ENCODE measurements at places on chromosomes 5 and 9. TPM values are rescaled to one million over a fixed set of nuclear protein-coding genes. Genes with fewer than 3 reads are reported as not detected.

The BARHL1 gene
- not detected for total RNA-seq

The OR5C1 gene
- total RNA-seq: not detected

The RANBP3L gene
- total RNA-seq: 13.7 TPM

The KLHL3 gene
- total RNA-seq: 4.6 TPM

The FOXD4 gene
- 0.40 TPM for total RNA-seq

The SAXO1 gene
- 0.17 TPM for total RNA-seq

All from esophagus muscularis mucosa (tissue), 4 donors.